ENCODE measurements at places on chromosomes 2 and 18.

GRCh38 chr2:217695033-217695520, 307.7 kb downstream of the TNS1 start:
- no peak for DNase-seq

GRCh38 chr2:209095432-209095831, 328.4 kb upstream of the MAP2 start:
- no peak for DNase-seq

- DNase-seq: no peak
Measured at GRCh38 chr2:118224895-118225311, 136.6 kb downstream of the INSIG2 start.

DNA sequence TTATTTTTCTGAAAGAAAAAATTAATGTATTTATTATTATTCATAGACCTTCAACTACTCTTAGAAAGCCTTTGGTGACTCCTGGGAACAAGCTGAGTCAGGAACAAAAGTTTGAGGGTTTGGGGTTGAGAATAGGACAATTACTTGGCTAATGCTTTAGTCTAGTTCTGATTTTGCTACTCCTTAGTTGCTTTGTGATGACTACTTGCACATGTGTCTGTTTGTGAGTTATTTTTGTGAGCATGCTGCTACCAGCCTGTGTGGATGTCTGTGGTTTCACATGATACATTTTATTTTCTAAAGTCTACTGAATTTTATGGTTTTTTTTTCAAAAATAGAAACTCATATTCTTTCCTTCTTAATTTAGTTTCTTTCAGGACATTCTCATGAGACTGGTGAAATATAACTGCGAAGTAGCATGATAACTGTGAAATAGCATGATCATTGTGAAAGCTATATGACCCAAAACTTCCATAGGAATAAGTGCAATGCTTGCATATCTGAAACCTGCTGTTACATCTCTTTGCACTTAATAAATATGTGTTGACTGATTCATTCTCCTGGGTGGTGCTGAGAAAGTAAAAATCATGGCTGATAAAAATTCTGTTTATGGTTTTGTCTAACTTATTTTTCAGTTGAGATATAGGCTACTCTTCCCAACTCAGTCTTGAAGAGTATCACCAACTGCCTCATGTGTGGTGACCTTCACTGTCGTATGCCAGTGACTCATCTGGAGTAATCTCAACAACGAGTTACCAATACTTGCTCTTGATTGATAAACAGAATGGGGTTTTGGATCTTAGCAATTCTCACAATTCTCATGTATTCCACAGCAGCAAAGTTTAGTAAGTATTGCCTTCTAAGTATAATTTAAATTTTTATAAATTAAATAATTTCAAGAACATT, 17.9 kb upstream of the IL18R1 start:
- DNase-seq: no peak

DNA sequence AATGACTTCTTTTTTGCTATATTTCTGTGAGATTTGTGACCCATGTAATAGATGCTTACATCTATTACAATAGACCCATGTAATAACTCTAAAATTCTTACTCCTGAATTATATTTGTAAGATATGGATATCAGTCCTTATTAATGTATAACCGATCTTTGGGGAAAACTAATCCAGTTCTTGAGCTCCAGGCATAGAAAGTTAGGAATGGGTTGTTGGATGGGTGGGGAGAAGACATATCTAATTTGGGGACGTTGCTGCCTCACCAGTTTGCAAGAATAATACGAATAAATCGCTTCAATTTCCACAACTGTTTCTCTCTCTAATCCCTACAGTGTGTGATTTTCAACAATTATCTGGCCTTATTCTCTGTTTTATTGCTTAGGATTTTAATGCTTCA, 13.5 kb downstream of the CAVIN2 start:
- DNase-seq: no peak
